NCI-H1092 treated with DMSO at 0.1 percent for 48 hours (cell line): ENCODE measurements at places on chromosomes 6 and 20.

DNA sequence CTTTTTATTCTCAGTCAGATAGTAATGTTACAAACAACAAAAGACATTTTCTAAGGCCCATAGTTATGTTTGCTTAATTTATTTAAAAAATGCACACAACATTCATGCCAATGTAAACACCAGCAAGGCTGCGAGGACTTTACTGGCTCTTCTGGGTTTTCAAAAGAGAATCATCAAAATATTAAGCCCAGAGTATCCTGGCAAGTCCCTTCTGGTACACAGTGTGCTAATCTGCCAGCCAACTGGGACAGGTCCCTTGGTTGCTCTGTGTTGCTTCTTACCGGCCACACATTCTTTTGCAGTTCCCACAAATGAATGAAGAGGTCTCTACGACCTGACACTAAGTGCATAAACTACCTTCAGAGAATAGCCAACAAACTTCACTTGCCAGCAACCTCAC is 42.6 kb upstream of the SPDEF start:
- DNase-seq, result no peak

- DNase-seq, result peak; percentile 44
These were observed 21.4 kb upstream of the TRAM2 start for GRCh38 chr6:52598123-52598823.

DNA sequence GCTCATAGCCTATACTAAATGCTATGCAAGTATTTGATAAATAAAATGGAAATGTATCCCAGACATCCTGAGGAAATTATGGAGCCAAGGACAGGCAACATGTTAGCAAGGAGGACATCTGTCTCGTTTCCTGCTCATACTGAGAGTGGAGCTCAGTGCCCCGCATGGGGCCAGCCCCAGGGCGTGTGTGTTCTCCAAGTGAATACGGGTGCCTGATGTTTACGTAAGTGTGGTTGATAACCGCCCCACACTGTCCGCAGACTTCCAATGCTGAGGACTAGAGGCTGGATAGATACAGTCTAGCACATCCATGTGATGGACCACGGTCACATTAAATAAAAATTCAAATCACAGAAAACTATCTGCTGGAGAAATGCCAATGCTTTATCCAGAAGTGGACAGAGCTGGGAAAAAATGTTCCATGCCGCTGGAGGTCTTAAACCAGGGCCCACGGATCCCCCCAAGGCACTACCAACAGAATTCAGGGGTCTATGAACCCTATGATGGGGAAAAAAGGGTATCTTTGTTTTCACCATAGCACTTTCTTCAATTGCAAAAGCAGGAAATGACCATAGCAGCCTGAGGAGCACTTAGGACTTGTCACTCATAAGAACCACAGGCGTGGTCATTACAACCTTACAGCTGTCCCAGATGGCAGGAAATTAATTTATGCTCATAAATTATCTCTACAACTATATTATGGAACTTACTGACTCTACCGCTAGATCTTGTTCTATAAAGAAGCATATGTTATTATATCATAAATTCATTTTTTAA is 24.9 kb downstream of the TGM2 start:
- no peak for DNase-seq

DNA sequence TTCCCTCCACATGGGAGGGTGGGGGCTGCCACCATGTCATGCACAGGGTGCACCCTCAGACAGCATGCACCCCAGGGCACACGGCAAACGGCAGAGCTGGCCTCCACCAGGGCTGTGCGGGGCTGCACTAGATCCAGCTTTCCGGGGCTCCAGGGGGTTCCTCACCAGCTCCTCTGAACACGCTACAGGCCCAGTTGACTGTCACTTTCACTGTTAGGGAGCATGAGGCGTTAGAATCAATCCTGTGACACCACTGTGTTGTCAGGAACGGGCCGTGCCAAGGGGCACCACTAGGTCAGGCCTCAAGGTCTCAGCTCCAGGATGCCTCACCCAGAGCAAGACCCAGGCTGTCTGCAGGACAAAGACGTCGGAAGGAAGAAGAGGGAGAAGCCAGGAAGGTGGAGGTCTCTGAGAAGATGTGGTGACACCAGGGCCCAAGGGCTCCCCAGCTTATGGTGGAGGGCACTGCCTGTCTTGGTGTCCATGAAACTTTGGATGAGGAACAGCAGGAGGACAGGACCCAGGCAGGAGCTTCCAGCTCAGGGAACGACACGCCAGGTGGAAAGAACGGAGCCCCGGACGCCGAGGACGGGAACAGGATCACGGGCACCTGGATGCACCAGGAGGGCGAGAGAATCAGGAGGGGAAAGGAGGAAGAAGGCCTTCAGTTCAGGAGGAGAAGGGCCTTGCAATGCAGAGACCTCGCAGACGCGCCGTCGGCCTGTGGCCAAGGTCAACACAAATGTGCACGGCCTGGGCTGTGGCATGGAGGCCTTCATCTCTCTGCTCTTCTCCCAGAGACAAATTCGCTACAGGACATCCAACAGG is 49.5 kb downstream of the YTHDF1 start:
- DNase-seq, result no peak

GRCh38 chr6:162621246-162621645 is 106.3 kb downstream of the PRKN start:
- DNase-seq, result no peak

- peak; percentile 20 for DNase-seq
These were observed at the start of gene ENPP1 for GRCh38 chr6:131807644-131808459. Gene ENPP1, plus strand, starts transcription at chr6:131808020. Its CDS starts 16 bp downstream, at chr6:131808036.

DNA sequence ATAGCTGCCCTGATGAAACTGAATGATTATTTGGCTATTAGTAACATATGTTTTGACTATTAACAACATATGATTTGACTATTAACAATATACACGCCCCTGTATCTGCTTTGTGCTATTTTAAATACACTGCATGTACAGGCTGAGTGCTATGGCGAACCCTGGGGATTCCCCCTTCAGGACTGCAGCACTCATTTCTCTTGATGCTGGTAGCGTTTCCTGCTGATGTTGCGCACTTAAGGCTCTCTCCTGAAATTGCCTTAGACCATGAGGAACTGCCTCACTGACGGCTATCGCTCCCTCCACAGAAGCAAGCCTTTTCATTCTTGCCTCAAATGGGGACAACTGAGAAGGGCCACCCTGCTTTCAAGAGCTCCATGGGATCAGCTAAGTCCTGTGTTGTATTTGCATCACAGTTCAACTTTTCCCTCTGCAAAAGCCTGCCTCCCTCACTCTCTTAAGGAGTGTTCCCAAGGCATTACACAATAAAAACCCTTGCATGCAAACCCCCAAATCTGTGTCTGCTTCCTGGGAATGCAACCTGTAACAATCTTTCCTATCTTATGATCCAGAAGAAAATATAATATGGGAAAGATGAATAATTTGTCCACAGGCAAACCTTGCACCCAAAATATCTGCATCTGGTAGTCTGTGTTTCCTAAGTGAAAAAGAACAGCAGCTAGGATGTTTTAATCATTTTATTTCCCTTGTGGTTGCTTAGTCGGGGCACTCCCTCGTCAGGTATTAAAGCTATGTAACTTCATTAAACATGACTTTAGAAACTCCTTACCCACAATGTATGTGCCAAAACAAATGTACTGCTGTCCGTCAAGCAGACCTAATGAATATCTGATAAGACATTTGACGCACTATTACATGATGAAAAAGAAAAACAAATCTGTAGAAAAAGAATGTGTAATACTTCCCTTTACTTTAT is 456.4 kb downstream of the COL12A1 start:
- DNase-seq, result no peak

- DNase-seq, result no peak
These were observed 8.0 kb downstream of the VTA1 start for GRCh38 chr6:142155091-142155490.

DNA sequence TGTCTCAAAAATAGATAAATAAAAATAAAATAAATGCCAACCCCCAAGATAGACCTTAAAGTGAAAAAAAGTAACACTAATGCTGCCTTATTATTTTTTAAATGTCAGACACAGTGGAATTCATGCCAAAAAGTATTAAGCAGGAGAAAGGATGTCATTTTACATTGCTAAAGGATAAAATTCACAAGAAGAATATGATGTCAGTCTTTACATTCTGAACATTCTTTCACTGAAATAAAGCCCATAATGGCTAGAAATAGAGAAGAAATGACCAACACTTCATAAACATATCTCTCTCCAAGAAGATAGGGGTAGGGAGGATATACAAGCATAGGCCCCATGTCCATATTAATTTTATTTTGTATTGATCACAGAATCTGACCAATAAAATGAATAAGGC is 47.4 kb downstream of the SLC23A2 start:
- DNase-seq, result no peak
